ENCODE measurements at places on chromosomes 7 and 10.

DNA sequence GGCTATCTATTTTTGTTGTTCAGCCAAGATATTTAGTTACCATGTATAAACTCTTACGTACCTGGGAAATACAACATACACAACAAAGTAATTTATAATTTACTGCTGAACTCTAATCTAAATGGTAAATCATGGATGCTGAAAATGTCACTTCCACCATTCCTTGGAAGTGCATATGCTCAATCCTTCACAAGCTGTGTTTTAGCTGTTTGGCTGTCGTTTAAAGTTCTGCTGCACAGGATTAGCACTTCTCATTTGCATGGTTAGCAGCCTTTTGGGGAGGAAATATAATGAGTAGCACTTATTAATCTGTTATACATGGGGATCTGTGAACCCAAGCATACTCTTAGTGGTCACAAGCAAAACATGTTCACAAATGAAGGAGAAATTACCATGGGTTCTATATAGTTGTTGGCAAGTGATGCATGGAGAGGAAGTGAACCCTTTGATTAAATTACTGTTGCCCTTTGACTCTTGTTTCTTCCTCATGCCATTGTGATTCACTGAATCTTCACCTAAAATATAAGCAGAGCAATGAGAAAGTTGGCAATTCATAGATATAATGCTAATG lies 18.5 kb downstream of the PIK3CG start:
- DNase-seq: no peak

DNA sequence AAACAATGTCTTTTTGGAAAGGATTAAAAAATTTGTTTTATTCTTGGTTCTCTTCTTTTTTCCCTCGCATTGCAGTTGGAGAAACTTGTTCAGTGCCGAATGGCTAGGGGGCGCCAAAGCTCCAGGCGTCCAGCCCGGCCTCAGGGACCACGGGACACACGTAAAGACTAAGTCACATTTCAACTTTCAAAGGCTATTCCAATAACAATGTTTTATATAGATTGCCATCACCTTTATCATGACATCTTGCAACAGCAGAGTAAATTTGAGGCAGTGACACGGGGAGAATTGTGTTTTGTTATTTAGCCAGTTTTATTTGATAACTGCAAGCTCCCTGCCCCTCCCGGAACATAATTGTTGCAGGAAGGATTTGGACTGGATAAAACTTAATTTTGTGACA lies 2.2 kb upstream of the IGFBP3 start:
- DNase-seq: peak; percentile 53

- no peak for DNase-seq
Observed at GRCh38 chr7:38057829-38058228, 120.2 kb upstream of the STARD3NL start.

- no peak for DNase-seq
Observed at GRCh38 chr10:61923210-61923949, 21.9 kb downstream of the ARID5B start.

DNA sequence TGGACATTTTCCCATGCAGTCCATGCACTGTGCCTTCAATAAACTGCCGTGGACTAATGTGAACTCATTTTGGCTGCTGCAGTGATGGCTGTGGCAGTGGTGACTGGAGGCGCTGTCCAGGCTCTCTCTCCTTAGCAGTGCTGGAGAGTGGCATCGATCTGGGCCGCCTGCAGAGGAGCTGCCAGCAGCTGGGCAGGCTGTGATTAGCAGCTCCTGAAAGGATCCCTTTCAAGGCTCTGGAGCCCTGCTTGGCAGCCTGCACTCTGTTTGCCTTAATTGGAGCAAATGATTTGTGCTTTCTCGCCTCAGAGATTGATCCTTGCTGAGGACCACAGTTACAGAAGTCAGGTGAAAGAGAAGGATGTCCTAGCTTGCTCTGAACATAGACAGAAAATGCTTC lies 130.1 kb upstream of the VWC2 start:
- DNase-seq: no peak

GRCh38 chr7:148727501-148728278 lies 29.0 kb downstream of the CUL1 start:
- DNase-seq: no peak

GRCh38 chr10:79322616-79323543 lies 24.4 kb upstream of the PPIF start:
- peak; percentile 89 for DNase-seq

DNA sequence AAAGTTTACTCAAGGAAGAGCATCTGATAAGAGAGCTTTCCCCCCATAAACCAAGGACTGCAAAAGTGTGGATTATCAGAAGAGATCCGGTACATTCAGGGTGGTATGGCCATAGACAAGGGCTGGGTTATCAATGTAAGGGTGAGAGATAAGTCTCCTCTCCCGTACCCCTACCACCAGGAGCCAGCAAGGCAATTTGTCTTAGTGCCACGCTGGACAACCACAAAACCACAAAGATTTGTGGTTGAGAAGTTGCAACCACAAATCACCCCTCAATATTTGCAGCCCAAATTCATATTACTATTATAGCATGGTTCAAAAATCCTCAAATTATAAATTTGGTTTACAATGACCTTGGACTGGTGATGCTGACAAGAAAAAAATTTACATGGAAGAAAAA lies 2.3 kb upstream of the ZSCAN25 start:
- DNase-seq: no peak

GRCh38 chr7:66790196-66790595 lies 49.7 kb downstream of the RABGEF1 start:
- DNase-seq: no peak

GRCh38 chr10:58932126-58932525 lies 244.3 kb upstream of the PHYHIPL start:
- DNase-seq: no peak

- DNase-seq: no peak
Observed at GRCh38 chr7:32673275-32673983, 178.1 kb downstream of the AVL9 start.

- DNase-seq: no peak
Observed at GRCh38 chr7:108402865-108403264, 53.4 kb downstream of the NRCAM start.

DNA sequence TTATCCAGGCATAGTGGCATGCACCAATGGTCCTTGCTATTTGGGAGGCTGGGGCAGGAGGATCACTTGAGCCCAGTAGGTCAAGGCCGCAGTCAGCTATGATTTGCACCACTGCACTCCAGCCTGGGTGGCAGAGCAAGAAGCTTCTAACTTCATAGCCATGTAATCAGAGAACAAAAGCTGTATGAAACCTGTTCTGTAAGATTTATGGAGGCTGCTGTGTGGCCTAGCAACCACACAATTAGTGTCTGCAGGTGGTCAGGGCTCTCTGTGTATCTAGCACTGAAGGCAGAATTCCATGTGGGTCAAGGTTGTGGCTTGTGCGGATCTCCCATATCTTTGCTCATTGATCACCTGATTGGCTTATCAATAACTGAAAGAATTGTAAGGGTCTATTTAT lies 221.5 kb upstream of the FOXK1 start:
- DNase-seq: no peak

DNA sequence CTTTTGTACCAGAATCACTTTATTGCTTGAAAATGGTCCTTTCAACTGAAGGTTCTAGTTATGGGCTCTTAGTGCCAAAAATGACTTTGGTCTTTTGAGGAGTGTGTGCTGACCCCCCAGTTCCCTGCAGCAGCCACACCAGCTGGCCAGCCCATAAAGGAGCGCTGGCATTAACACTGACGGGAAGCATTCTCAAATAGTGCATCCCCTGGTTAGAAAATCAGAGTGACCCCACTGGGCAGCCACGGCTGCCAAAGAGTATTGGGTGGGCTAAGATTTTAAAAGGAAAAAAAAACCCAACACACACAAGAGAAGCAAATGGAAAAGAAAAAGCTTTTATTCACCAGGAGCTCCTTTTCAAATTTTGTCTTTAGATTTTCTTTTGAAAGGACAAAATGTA lies 199.8 kb downstream of the CELF2 start:
- DNase-seq: no peak

GRCh38 chr10:69181433-69181832 lies 1.4 kb downstream of the SUPV3L1 start:
- DNase-seq: no peak

DNA sequence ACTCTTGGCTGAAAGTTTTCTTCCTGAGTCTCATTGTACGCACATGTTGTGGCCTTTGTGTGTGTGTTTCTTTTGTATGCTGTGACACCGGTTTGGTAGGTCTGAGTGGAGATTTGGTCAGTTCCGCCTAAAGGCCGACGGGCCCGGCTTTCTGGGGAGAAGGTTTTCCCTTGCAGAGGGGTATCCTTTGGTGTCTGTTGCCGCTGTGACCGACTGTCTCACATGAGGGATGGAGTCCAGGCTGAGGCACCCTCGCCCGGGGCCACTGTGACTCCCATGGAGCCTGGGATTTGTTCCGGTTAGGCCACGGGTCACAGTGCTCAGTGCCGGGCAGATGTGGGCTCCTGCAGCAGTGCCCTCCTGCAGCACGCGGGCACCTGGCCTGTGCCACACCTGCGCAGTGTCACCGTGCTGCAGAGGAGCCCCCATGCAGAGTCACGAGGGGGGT lies 19.4 kb downstream of the INPP5A start:
- peak; percentile 1 for DNase-seq

GRCh38 chr10:133104963-133105640 lies 17.4 kb downstream of the ADGRA1 start:
- DNase-seq: no peak

- no peak for DNase-seq
Observed at GRCh38 chr10:87752566-87752965, 65.5 kb downstream of the ATAD1 start.

DNA sequence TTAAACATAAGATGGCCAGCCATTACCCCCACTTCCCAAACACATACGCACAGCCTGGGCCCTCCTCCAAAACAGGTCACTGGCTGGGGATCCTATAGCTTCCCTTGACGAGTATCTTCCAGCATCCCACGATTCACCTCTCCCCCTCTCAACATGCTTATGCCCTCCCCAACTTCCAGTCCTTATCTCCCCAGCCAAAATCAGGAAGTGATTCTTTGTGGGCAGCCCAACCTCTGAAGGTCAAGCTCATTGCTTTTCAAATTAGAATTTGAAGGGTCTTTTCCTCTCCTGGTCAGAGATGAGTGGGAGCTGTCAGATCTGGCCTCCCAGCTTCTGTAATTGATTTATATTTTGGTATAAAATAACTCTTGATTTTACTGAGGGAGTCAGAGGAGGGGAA lies 133.6 kb downstream of the ATXN7L1 start:
- no peak for DNase-seq

DNA sequence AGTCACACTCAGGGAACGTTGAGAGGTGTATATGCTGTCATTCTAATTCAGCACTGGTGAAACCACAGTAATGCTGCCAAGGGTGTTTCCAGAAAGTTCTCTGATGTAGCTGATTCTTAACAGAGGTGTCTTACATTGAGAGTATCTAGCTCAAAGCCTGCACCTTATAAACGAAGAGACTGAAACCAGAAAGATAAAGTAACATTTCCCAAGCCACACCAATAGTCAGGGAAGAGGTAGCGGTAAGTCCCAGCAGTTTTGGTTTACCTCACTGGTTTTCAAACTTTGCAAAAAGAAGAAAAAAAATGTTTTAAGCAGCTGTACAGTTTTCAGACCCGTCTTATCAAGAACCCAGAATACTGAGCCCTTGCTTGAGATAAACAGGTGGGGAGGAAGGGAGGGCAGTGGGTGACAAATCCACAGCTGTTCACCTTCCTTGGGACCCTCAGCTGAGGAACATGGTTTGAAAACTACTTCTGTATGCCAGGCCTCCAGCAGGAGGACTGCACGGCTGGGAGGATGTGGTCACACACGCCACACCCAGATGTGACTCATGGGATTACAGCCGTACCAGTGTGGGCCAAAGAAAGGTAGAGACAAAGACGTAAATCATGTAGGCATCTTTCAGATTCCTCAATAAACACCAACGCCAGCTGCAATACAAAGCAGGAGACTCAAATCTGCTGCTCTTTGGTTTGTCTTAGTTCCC lies 63.9 kb upstream of the GSDME start:
- peak; percentile 84 for DNase-seq

DNA sequence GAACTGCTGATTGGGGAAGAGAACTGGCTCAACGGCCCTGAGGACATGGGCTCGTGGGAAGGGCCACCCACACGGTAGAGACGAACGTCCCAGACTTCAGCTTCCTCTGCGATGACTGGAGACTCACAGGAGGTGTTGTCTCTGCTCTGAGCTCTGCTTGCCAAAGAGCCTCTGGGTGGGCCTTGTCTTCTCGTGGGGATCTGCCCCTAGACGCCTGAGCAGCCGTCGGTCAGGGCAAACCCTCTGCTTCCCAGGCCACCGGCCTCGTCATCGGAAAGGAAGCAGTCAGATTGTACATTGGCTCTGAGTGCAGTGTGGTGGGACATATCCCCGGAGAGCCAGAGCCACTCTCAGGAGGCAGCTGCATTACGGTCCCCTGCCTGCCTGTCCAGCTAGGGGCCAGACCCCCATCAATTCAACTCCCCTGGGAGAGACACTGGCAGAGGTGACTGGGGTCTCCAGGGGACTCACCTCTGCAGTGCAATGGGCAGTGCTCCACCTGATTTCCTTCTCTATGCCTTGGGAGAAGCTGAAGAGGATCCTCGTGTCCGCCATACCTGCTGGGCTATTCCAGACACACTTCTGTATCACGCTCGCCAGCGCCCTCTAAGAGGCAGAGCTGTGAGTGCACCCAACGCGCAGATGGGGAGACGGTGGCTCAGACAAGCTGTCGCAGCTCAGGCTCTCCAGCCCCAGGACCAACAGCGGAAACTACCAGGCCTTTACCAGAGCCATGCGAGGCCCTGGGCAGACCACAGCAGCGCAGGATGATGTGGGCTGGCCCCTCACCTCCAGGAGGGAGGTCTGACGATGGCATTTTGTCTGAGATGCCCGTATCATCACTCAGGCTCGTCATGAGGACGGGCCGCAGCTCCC lies 227.4 kb downstream of the TCERG1L start:
- no peak for DNase-seq

GRCh38 chr7:2005786-2006185 lies 227.0 kb downstream of the MAD1L1 start:
- no peak for DNase-seq

- DNase-seq: no peak
Observed at GRCh38 chr7:117645481-117646165, 165.8 kb downstream of the CFTR start.

GRCh38 chr10:16968416-16969041 lies 151.3 kb upstream of the RSU1 start:
- DNase-seq: no peak

- DNase-seq: no peak
Observed at GRCh38 chr10:93220296-93221170, 146.8 kb downstream of the CYP26A1 start.

DNA sequence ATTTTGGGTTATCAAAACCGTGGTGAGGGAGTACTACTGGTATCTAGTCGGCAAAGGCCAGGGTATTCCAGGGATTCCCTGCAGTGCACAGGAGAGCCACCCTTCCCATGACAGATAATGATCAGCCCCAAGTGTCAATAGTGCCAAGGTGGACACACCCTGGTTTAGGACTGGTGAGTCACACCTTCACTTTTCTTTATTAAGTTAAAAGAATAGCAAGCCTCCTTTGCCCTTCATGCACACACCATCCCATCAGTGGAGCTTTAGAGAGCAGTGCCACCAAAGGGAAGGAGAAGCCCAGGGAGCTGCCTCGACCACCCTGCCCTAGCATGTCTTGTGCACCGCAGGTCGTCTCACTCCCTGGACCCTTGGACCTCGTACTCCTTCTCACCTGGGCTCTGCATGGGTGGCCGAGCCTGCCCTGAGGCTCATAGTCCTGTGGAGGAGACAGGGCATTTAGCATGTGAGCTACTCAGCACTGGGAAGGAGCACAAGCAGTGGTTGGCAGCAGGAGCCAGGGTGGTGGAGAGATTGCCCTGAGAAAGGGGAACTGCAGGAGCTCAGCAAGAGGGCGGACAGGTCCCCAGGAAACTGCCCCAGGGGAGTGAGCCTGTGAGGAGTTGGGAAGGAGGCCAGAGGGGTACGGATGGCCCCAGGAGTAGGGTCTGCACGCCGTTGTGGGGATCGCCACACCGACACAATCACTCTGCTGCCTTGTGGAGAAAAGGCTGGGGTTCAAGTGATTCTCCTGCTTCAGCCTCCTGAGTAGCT lies 17.4 kb downstream of the UBE2D4 start:
- no peak for DNase-seq
